Adipocyte (in vitro differentiated cells): ENCODE measurements at places on chromosomes 16 and 17.

DNA sequence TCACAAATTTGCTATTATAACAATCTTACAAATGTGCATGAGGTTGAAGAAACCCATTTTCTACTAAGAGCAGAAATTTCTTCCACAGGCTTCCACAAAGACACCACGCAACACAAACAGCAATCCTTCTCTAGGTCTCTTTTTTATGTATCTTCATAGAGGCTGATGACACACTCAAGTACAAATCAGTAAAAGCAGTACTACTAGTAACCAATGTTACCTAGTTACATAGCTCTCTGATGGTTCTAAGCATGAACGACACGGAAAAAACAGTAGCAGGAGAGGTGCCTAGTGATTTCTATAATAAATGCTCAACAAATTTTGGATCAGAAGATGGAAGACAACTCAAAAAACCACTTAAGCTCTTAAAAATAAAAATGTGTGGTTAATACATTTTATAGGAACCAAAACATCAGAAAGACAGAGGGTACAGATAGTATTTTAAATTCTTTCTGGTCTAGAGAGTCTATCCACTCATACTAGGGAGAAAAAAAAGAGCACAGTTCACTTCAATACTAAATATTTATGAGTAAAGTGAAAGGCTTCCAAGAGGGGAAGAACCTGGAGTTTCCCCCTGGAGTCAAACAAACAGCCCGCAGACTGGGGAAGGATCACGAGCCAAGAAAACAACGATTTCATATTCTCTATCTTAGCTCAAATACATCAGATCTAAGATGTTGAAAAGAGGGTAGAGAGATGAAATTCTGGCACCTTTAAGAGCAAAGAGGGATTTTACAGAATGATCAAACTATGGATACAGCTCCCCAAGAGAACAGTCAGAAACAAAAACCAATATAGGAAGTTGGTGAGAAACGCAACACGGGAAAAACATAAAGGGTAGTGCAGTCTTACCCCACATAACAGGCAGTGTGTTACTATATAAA, 40.2 kb downstream of the SMG6 start:
- no peak for DNase-seq

DNA sequence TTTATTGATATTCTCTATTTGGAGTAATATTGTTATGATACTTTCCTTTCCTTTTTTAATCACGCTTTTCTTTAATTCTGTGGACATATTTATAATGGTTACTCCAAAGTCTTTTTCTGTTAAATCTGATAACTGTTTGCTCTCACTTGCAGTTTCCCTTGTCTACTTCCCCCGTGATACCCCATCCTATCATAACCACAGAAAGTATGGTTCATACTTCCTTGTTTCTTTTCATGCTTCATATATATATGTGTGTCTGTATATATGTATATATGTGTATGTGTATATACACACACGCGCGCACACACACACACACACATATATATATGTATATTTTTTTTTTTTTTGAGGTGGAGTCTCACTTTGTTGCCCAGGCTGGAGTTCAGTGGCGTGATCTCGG, 23.5 kb downstream of the SPECC1 start:
- no peak for DNase-seq

GRCh38 chr16:88289561-88289960, 93.2 kb upstream of the ZNF469 start:
- no peak for DNase-seq

DNA sequence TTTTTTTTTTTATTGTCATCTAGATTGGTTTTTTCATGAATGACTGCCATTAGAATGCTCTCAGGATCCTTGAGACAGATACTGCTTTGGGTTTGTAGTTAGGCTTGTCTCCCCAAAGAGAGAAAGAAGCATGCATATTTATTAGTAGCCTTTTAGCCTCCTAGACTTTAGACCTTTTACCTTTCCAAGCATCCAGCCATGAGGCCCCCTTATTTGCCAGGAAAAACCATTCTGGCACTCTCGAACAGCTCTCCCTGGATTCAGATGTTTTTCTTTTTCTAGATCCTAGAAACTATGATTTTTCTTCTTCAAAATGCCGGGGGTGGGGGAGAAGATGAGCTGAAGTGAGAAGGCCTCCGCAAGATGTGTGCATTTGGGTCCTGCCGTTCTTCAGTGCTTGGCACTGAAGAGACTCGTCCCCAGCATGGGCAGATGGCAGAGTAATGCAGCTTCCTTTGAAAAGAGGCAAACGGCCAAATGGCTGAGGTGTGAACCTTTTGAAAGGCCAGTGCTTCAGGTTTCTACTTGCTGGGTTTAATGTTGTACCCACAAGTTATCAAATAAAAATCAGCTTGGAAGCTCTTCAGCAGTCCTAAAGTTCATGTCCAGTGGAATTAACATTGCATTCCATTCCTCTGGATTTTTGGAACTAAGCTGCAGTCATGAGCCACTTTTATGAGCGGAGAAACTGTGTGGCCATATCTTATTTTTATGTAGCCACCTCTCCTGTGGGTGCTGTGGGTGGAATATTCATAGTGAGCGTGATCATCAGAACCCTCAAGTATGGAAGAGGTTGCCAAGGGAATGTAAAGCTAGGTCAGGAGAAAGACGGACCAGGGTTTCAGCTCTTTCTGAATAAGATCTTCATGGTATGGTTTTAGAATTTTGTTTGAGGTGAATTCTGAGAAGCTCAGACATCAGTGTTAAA, 7.2 kb downstream of the SOCS7 start:
- DNase-seq = peak; percentile 20

GRCh38 chr16:49597796-49598195, 224.2 kb downstream of the C16orf78 start:
- no peak for DNase-seq

GRCh38 chr17:80882926-80883685, 108.5 kb upstream of the CHMP6 start:
- no peak for DNase-seq
